ENCODE measurements at places on chromosomes 13 and 19. TPM values are rescaled to one million over a fixed set of nuclear protein-coding genes. Genes with fewer than 3 reads are reported as not detected.

DNA sequence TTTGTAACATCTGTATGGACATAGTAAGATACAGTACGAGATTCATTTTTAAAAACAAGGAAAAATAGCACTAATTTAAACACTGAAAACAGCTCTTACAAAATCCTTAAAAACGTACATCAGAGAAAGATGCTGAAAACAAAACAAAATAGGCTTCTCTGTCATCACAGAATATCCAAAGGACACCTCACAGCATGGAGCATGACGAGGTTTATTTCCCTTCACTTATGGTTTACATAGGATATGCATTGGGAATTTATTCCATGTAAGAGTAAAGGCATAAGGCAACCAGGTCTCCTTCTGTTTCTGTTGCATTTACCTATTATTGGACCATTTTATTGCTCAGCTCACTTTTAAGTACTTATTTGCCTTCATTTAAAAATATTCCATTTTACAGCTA, 3.0 kb downstream of the KCTD12 start:
- DNase-seq: no peak

DNA sequence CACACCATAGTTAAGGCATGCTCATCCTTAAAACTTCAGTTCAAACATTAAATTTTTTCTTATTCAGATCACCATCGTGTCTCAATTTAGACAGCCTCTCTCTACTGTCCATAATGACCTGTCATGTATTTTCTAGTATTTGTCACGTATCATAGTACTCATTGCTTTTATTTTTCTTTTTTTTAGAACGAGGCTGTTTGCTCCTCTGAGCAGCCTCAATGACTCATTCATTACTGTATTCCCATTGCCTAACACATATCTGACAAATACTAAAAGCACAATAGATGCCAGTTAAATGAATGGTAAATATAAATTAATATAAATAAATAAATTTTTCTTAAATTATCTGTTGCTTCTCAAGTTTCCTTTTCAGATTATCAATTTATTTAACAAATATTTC, 245.5 kb downstream of the TUBA3C start:
- no peak for DNase-seq

GRCh38 chr13:111975539-111976473, 91.1 kb upstream of the SOX1 start:
- DNase-seq: no peak

- DNase-seq: no peak
Measured at GRCh38 chr13:40550130-40550529, 116.3 kb downstream of the FOXO1 start.

DNA sequence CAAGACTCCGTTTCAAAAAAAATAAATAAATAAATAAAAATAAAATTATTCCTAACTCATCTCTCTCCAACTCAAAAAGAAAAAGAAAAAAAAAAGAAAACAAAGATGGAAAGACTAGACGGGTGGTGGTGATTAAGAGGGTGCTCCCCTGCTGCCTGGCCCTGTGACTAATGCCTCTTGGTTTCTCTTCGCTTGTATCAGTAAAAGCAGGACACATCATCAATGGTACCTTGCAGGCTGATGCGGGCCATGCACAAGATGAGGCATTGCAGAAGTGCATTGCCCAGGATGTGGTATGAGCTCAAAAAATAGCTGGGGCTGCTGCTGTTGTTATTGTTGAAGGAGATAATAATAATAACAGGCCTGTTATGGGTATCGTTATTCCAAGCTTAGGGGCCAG, 14.6 kb downstream of the ACER1 start:
- DNase-seq: no peak

GRCh38 chr13:108594153-108594552, 35.3 kb upstream of the MYO16 start:
- DNase-seq: no peak

ACP7 gene
- not detected for total RNA-seq

MUC16 gene
- not detected for total RNA-seq

SIGLEC7 gene
- not detected for total RNA-seq

TMEM238 gene
- total RNA-seq: 0.14 TPM

CD209 gene
- not detected for total RNA-seq
